ENCODE measurements at places on chromosomes 4 and X.

GRCh38 chrX:107565931-107566603 lies 62.2 kb upstream of the PRPS1 start:
- DNase-seq, result no peak

DNA sequence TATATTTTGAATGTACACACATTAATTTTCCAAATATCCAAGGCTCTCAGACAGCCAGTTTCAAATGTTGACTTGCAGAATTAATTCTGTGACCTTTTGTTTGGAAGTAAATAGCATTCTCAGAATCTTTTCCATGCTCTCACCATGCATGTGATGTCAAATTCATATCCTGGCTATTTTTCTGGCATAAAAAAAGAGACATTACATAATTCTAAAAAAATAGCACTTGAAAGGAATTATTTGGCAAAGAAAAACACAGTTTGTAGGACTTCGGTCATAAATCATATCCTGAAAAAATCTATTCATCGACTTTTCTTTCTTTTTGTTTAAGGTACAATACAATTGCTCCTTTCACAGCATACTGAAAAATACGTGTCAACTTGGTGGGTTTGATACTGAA lies 111.2 kb downstream of the GLRA3 start:
- DNase-seq, result no peak

- no peak for DNase-seq
Measured at GRCh38 chrX:110563282-110563681, 204.6 kb downstream of the RTL9 start.

GRCh38 chrX:115565888-115566287 lies 4.9 kb downstream of the PLS3 start:
- DNase-seq, result no peak

- no peak for DNase-seq
Measured at GRCh38 chr4:92618968-92619367, 315.2 kb downstream of the GRID2 start.

DNA sequence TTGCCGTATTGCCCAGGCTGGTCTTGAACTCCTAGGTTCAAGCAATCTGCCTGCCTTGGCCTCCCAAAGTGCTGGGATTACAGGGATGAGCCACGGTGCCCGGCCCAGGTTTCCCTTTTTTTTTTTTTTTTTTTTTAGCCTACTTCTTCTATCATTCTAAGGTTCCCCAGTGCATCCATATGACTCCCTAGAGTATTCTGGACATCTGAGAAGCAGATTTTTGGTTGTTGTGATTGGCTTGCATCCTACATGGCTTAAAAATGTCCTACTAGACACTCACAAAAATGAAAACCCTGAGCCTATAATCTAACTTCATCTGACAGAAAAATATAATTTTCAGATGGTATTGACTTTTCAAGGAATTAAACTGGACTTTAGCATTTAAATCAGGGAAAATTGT lies 41.7 kb downstream of the SMIM14 start:
- DNase-seq, result no peak

DNA sequence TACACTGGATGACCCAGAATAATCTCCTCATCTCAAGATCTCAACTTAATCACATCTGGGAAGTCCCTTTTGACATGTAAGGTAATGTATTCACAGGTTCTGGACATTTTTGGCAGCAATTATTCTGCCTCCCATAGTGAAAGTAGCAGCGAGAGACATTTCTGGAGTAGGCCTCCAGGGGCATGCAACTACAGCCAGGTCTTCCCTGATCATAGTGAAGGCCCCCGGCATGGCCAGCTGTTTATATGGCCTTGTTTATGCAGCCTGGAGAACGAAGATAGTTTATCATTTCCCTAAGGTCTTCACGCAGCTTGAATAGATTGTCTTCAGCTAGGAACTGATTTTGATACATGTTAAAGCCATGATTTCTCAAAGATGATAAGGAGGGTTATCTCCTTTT lies 139.9 kb downstream of the RNF150 start:
- no peak for DNase-seq

DNA sequence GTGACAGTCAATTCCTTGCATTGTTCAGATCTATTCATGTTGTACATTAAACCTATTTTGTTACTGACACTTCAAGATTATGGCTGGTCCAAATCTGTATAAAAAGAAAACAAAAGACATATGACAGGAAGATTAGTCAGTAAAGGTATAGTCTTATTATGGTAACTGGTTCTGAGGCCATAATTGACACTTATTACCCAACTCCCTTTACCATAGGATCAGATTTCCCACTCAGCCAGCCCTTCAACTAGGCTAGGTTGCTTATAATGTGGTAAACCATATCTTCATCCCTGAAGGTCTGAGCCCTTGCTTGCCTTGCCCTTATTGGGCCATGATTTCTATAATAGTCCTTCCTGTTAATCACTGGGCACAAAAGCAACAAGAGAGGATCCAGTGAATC lies 289.6 kb downstream of the CXXC4 start:
- DNase-seq, result no peak

GRCh38 chr4:76002176-76002575 lies 5.1 kb downstream of the CXCL9 start:
- peak; percentile 66 for DNase-seq

DNA sequence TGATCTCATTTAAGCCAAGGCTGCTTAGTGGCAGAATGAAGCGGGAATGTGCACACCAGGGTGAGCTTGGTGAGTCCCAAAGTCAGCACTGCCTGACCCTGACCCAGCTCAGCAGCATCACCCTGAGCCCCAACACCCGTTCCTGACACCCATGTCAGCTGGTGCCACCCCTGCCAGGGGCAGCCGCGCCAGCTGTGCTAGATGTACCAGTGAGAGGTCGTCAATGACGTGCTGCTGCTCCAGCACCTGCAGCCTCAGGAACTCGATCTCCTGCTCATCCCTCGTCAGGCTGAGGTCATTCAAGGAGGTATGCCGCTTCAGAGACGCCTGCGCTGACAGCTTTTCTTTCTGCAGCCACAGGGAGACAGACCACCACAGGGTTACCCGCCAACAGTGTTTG lies 61.7 kb upstream of the C4orf50 start:
- DNase-seq, result no peak

- no peak for DNase-seq
Measured at GRCh38 chr4:173138624-173139023, 30.0 kb upstream of the GALNT7 start.

- DNase-seq, result peak; percentile 32
Measured at GRCh38 chrX:46912098-46912602, at the start of gene JADE3. Gene JADE3 (plus strand): TSS chrX:46912421. CDS start chrX:46984895, 72,474 bp downstream.

- no peak for DNase-seq
Measured at GRCh38 chr4:84530454-84530853, 31.4 kb upstream of the NKX6-1 start.

DNA sequence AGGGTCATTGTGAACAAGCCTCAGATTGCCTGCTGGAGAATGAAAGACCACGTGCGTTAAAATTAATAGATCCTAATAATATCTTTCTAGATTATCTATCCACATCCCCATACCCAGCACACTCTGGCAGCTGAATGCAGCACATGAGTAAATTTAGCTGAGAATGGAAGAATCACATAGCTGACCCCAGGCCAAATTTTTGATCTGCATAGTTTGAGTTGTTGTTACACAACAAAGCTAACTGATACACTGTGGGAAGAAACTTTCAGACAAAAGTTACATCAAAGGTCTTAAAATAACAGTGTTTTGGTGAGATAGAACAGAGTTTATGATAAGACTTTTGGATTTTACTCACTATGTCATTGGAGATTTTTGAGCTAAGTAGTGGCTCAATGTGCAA lies 72.4 kb upstream of the ANXA10 start:
- DNase-seq, result no peak

DNA sequence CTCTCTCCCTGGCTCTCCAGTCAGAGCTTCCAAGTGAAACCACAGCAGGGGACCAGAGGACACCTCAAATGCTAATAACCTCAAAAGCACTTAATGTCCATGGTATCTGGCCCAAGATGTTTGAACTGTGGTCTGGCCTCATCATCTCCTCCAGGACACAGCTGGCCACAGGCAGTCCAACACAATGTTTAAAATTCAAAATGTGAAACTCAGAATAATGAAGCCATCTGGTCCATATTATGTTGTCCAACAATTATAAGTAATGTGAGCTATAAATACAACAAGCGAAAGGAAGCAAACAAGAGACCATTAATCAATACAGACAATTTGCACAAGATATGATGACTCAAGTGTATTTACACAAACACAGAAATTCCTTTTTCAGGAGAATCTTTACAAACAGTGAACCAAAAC lies 90.7 kb upstream of the S100G start:
- DNase-seq, result no peak

- no peak for DNase-seq
Measured at GRCh38 chr4:25938366-25938765, 24.3 kb downstream of the SMIM20 start.

DNA sequence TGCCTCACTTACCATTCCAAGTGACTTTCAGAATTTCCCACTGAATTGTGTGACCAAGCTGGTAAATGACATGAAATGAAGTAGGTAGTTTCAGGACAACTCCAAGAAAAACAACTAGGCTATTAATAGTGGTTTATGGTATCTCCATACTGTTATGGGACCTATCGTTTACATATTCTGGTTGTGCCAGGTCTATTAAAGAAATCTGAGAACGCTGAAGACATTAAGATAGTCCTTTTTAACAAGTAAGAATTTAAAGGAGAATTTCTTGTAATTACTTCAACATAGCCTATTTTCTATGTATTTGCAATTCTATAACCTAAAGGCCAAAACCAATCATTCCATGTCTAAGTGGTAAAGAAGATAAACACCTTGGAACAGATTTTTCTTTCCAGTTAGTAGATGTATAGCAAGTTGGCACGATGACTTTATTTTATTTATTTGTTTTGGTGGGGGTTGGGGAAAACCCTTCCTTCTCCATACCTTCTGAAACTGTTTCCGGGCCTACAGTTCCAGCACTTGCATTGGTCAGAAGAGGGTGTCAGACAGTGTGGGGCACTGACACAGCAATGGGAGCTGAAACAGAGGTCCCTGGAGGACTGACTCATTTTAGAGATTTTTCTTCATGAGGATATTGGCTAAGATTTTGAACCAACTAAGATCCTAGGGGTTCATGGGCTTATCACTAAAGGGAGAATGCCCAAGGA lies 7.6 kb upstream of the DCLK2 start:
- DNase-seq, result no peak

Measured in suppressor macrophage treated with lipopolysaccharide for 4 hours (primary cell).